CD4-positive, alpha-beta memory T cell (primary cell): ENCODE measurements at places on chromosomes 4 and X.

- no peak for DNase-seq
Measured at GRCh38 chr4:46329118-46329976, 60.6 kb downstream of the GABRA2 start.

DNA sequence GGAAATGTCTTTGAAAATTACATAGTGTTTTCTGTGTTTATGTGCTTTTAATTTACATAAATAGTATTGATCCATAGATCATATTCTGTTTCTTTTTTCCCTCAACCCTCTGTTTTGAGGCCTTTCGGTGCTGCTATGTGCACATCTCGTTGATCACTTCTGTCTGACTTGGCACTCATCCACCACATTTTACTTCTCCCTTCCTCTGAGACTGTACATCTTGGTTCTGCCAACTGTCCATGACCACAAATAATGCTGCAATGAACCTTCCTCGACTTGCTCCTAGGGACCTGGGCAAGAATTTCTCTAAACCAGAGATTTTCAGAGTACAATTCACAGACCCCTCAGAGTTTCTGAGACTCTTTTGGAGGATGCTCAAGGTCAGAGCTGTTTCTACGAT, 74.4 kb downstream of the RTL5 start:
- no peak for DNase-seq

DNA sequence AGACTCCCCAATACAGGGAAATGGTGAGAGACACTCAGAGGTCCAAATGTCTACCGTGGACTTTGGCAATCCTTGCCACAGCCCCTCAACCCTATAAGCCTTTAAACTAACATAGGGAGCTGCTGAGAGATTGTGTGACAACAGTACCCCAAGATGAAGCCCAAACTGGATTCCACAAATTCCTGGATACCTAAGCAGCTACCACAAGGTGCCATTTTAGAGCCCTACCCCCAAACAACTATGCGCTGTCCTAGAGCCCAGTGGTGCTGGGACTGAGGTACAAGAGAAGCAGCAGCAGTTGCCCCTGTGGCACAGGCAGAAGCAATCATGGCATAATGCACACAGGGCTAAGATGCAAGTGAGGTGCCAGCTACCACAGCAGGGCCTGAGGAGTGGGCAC, 2.7 kb upstream of the TMPRSS11F start:
- DNase-seq = no peak

- DNase-seq = no peak
Measured at GRCh38 chrX:96474029-96474740, 210.5 kb upstream of the DIAPH2 start.

DNA sequence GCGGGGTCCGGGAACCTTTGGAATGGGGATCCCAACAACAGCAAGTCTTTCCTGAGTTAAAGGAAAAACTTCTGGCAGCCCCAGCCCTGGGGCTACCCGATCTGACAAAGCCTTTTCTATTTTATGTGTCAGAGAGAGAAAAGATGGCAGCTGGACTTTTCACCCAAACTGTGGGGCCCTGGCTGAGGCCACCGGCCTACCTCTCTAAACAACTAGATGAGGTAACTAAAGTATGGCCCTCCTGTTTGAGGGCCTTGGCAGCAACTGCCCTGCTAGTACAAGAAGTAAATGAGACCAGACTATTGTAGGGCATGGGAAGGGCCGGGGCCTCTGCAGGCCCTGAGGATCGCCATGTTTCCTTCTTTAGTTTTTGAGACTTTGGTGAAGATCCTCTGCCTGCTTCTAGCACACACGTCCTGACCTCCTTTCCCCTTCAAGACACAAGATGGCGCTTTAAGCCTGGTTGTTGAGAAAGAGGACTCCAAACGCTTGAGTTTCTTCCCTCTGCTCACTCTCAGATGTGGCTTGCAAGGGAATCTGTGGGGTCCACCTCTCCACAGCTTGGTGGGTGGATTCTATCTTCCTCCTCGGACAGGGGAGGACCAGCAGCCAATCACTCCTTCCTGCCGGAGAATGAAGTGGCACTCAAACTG, 18.5 kb upstream of the DRD5 start:
- peak; percentile 24 for DNase-seq
